ENCODE measurements at places on chromosomes 11 and 22.

DNA sequence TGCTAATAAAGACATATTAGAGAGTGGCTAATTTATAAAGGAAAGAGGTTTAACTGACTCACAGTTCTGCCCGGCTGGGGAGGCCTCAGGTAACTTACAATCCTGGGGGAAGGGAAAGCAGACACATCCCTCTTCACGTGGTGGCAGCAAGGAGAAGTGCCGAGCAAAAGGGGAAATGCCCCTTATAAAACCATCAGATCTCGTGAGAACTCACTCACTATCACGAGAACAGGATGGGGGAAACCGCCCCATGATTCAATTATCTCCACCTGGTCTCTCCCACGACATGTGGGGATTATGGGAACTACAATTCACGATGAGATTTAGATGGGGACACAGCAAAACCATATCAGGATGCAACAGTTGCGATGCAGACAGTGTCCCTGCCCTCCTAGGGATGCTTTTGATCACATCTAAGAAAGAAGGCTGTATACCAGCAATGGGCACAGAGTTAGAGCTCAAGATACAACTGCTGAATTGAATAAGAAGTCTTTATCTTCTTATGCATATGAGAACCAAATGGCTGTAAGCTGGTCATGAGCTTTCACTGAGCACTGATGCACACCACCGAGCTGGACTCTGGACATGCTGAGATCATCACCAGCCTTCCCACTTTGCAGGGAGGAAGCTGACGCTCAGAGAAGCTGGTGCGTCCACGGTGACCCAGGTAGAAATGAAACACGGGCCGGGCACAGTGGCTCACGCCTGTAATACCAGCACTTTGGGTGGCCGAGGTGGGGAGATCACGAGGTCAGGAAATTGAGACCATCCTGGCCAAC is 255.2 kb downstream of the MN1 start:
- no peak for DNase-seq

DNA sequence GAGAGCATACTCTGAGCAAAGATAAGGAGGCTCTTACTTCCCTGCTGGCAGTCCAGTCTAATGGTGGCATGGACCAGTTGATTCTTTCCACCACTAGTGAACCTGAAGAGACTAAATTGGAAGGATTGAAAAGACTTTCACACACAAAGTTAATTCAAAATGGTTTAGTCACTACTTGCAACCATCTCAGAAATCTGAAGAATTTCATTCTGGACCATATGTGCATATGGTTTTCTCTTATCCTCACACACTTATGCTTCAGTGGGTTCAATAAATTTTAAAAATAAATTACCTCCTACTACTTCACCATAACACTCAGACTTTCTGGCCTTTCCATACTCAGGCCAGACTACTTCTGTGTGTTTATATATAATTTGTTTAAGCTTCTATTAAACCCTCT is 44.7 kb downstream of the CADM1 start:
- peak; percentile 76 for DNase-seq

- DNase-seq, result no peak
These were observed 22.0 kb upstream of the OR8B8 start for GRCh38 chr11:124467381-124467927.

DNA sequence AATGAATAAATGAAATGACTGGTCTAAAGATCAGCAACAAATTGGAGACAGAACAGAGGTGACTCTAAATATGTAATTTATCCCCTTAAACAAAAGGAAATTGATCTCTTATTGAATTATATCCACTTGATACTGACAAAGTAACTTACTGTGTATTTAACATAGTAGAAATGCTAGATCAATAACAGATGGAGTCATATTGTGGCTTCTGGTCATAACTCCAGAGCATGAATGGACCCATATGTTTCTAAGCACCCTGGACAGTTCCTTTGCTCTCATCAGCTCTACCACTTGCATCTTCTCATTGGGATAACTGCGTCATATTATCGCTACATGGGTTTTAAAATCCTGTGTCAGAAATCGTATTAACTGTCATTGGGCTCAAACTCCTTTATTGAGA is 222.3 kb downstream of the ETS1 start:
- DNase-seq, result peak; percentile 82

GRCh38 chr22:48098243-48098920 is 1335.9 kb downstream of the TBC1D22A start:
- DNase-seq, result no peak

DNA sequence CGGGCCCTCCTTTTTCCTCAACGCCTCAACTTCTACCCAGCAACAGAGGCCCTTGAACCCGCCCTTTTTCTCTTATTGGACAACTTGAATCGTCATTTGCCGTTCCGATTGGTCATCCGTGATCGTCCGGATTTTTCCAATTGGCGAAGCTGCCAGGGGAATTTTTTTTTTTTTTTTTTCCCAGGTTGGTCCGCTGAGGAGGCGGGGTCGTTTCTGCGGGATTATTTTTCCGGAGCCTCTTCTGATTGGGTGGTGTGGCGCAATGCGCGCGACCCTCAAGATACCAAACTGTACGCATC is 465 bp upstream of the TTC9C start:
- peak; percentile 98 for DNase-seq

GRCh38 chr11:70298243-70298915 is 27.9 kb downstream of the PPFIA1 start:
- peak; percentile 45 for DNase-seq

GRCh38 chr11:69044111-69045013 is 4.4 kb upstream of the TPCN2 start:
- DNase-seq, result peak; percentile 89

DNA sequence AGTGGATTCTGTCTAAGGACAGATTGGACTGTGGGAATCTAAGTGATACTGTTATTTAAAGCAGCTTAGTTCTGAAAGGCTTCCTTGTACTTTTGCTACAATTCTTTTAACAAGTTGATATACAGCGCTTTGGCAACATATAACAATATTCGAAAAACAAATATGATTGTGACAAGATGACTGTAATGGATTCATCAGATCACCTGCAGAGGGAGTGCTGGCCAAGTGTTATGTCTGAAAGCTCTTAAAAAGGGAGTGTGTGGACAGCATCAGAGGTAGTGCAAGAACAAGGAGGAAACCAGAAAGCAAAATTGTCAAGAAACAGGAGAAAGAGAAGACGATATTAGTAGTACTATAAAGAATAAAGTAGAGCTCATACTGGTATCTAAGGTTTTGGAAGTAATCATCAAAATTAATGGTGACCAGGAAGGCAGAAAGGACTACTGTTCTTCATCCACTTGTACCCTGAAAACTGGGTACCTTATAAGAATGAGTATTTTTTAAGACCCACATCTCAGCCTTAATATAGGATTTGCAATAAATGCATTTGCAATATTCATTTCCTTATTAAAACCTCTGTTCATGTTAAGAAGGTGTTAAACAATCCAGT is 1112.0 kb upstream of the CCDC90B start:
- no peak for DNase-seq

- DNase-seq, result peak; percentile 63
These were observed 29.2 kb downstream of the GUCY1A2 start for GRCh38 chr11:106989078-106989455.

- peak; percentile 90 for DNase-seq
These were observed 36.9 kb downstream of the ARFGAP3 start for GRCh38 chr22:42820045-42820763.

DNA sequence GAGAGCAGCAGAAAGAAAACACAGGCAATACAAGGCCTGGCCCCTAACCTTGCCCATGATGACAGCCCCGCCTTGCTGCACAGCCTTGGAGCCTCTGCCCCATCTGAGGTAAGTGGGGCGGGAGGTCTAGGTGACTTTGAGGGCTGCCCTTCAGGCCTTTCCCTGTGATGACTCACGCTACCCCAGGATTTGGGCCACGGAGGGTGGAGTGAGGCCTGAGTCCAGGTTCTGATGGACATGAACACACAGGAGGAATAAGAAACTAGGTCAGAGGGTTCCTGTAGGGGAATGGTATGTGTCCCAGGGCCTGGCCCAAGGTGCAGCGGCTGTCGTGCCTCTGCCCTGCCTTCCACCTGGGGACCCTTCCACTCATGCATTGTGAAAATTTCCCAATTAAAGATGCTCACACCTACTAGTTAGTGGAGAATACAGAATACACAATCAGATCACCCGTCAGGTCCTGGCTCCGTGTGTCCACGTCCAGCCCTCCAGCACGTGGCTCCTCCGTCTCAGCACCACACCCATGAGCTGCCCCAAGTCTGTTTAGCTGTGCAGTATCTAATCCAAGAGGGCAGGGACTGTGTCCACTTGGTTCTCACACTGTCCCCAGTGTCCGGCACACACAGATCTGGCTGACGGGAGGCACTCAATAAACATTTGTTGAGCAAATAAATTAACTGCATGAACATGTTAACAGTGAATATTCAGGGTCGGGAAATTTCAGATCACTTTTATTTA is 111.0 kb downstream of the CHST1 start:
- no peak for DNase-seq

DNA sequence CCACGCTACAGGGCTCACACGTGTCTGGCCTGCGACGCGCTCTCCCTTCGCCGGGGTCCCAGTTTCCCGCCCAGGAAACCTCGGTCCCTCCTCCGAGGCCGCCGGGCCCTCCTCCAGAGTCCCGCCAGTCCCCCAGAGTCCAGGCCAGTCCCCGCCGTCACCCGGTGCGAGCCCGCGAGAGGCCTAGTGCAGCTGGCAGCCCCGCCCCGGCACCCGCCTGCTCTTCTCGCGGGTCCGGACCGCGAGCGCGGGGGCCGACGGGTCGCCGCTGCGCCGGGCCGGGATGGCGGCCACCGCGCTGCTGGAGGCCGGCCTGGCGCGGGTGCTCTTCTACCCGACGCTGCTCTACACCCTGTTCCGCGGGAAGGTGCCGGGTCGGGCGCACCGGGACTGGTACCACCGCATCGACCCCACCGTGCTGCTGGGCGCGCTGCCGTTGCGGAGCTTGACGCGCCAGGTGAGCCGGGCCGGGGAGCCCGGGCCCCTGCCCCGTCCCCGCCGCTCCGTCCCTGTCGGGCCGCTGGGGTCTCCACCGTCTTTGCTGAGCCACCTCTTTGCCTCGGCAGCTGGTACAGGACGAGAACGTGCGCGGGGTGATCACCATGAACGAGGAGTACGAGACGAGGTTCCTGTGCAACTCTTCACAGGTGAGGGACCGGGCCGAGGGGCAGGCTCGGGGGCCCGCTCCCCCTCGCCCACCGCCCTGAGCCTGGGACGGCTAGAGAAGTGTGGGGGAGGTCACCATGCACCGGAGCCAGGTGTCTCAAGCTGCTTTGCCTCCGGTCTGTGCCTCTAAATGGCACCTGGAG is at the start of gene PTPMT1:
Gene PTPMT1, plus strand, starts transcription at position 260 of the 809 bp plus-strand sequence. Its CDS starts 24 bp downstream, at position 284.
- peak; percentile 82 for DNase-seq

- no peak for DNase-seq
These were observed 16.1 kb upstream of the NTM start for GRCh38 chr11:131354251-131354701.

DNA sequence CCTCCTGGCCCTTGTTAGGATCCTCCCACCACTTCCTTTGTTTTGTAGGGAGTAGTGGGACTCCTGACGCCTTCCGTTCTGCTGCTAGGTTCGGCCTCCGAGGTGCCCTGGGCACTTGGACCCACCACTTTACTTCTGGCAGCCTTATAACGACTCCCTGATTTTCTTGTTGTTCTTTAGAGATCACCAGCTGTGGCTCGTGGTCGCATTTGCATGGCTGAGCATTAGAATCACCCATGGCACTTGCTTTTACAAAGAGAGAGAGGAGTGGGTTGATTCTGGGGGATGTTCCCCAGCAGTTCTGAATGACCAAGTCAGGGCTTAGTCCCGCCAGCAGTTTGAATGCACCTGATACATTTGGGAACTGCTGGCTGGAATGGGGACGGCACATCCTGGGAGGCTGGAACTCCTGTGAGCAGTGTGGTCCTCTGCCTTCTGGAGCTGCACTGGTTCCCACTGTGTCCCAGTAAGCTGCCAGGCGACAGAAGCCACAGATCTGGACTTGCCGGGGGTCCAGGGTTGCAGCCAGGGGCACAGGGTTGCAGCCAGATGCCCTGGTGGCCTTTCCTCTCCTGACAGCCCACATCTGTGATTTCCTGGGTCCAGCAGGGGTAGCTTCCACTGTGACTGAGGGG is 4.1 kb downstream of the TUB start:
- DNase-seq, result no peak

DNA sequence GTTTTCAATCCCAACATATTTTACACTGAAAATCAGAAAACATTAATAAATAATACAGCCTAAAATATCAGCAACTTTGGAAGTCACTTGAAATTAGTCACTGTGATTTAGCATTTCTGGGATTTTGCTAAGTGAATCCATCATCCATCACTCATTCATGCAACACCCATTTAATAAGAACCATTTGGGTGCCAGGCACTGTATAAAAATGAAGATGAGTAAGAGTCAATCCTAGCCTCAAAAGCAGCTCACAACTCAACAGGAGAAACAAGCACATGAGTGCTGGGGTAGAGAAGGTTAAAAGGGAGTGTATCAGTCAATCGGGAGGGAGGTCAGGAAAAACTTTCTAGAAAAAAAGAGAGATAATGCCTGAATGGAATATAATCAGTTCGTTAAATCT is 77.9 kb downstream of the PGR start:
- no peak for DNase-seq

DNA sequence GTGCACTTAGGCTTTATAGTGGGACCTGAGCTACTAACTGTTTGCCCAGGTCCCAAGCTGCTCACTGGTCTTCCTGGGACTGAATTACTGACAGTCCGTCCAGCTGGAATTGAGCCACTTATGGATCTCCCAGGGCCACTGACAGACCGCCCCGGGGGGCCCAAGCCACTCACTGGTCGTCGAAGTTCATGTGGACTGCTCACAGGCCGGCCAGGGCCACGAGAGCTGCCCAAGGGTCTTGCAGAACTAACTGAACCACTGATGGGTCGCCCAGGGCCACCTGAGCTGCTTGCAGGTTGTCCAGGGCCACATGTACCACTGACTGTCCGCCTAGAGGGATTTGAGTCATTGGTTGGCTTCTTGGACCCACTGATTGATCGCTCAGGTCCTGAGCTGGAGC is 15.1 kb downstream of the MISFA start:
- no peak for DNase-seq

DNA sequence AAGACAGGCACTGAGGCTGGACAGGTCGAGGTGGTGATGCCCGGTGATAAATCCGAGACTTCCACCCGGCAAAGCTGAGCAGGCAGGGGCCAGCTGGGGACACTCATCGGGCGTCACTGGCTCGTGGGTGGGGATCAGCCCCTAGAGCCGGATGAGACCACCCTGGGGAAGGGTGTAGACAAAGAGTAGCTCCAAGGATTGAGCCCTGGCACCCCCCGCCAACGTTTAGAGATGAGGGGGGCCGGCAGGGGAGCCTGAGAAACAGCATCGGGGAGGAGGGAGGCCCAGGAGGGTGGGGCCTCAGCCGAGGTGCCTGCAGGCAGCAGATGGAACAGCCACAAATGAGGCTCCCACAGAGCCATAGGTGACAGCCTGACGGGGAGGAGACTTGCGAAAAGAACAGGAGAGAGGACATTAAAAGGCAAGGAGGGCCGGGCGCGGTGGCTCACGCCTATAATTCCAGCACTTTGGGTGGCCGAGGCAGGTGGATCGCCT is 27.4 kb upstream of the CBX7 start:
- DNase-seq, result no peak

DNA sequence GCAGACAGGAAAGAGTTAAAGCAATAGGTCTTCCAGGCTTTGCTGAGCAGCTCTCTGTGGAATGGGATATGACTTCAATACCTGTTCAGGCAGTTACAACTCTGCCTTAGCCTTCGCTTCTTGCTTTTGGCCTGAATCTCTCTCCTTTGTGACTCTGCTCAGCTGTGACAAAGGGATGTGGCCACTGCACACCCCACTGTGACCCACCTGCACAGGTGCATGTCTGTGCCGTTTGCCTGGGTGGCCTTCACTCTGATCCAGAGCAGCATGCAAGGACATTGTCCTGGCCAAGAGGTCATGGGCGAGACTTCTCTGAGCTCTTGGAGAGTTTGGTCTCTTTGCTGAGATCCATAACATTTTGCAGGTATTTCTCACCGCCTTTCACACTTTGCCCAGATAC is 891.3 kb downstream of the BRD1 start:
- DNase-seq, result no peak
